NCI-H1694 treated with DMSO at 0.1 percent for 48 hours (cell line): ENCODE measurements at places on chromosomes 6 and 20.

GRCh38 chr20:24608926-24609667 lies 139.7 kb downstream of the SYNDIG1 start:
- no peak for DNase-seq

- no peak for DNase-seq
Measured at GRCh38 chr6:69424581-69424980, 372.2 kb downstream of the LMBRD1 start.

DNA sequence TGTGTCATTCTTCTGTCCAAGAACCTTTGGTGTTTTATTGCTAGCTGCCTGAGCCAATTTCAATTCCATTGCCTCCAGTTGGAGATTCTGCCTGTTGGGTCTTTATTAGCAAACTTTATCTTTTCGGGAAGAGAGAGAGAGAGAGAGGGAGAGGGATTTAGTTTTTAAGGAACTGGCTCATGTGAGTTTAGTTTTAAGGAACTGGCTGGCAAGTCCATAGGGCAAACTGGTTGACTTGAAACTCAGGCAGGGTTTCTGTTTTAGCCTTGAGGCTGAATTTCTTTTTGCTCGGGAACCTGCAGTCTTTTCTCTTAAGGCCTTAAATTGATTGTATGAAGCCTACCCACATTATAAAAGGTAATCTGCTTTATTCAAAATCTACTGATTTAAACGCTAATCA lies 23.0 kb downstream of the BCKDHB start:
- DNase-seq, result no peak

- DNase-seq, result no peak
Measured at GRCh38 chr6:31042806-31043205, 32.5 kb downstream of the MUC22 start.

GRCh38 chr6:20334334-20334733 lies 67.3 kb upstream of the E2F3 start:
- DNase-seq, result no peak

- DNase-seq, result no peak
Measured at GRCh38 chr6:132763269-132763668, 5.6 kb upstream of the VNN2 start.

- peak; percentile 74 for DNase-seq
Measured at GRCh38 chr6:40426346-40427066, 160.7 kb downstream of the LRFN2 start.

- no peak for DNase-seq
Measured at GRCh38 chr6:71391126-71391525, 102.5 kb downstream of the OGFRL1 start.

DNA sequence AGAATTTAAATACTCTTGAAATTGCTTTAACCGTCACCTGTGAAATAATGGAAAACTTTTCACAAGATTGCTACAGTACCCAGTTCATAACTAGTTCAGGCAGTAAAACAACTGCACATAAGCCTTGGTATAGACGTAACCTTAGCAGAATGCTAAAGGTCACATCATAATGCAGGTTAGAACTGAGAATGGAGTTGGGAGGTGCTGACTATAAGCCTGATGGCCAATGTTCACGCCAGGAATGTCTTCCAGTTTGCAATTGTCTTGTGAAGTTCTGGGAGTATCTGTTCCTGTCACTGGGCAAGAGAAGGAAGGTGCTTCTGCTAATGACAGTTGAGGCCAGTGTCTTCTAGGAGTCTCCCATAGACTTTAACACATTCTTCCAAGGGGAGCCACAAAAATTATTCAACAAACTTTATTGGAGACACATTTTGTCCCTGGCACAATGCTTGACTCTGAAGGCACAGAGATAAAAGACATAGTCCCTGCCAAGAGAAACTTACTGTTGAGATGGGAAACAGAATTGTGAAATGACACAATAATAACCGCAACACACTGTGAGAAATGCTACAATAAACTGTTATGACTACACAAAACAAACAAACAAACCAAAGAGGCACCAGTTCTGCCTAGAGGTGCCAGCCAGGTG lies 24.6 kb upstream of the CEP162 start:
- no peak for DNase-seq

DNA sequence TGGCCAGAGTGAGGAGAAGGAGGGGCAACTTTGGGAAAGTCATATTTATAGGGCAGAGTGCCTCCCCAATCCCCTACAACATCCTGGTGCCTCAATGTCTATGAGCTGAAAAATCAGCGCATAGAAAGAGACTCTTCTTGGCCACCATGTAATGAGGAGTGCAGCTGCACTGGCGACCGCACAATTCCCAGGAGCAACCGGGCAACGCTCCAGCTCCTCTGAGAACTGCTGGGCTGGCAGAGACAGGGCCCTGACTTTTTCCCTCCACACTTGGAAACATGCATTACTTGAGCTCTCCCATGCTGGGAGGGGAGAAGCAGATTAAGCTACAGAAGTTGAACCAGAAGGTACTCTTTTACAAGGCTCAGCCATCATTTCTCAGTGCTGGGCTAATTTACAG lies 31.4 kb upstream of the MARCKS start:
- peak; percentile 57 for DNase-seq

- no peak for DNase-seq
Measured at GRCh38 chr6:106751501-106752252, 122.3 kb downstream of the QRSL1 start.

DNA sequence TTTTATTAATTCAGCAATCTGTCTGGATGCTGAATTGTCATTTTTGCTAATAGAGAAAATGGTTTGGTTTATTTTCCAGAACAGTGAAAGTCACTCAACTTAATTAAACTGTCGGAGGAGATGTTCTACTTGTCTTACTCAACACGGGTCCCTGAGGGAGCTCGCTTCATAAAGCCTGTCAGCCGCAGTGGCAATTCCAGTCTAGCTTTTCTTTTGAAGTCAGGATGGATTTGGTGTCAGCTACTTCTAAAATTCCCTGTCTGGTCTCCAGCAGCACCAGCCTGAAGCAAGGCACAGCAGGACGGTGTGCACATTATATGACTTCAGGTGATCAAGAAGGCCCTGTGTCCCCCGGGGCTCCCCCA lies 261.5 kb downstream of the SLC24A3 start:
- no peak for DNase-seq

- DNase-seq, result no peak
Measured at GRCh38 chr6:43710576-43710975, 23.0 kb upstream of the MRPS18A start.

DNA sequence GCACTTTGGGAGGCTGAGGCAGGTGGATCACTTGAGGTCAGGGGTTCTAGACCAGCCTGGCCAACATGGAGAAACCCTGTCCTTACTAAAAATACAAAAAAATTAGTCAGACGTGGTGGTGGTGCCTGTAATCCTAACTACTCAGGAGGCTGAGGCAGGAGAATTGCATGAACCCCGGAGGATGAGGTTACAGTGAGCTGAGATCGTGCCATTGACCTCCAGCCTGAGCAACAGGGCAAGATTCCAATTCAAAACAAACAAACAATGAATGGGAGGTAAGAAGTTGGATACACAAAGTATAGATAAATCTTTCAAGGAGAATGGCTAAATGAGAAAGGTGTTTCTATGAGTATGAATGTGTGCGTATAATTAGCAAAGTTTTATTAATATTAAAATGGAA lies 75.3 kb downstream of the REV3L start:
- no peak for DNase-seq

DNA sequence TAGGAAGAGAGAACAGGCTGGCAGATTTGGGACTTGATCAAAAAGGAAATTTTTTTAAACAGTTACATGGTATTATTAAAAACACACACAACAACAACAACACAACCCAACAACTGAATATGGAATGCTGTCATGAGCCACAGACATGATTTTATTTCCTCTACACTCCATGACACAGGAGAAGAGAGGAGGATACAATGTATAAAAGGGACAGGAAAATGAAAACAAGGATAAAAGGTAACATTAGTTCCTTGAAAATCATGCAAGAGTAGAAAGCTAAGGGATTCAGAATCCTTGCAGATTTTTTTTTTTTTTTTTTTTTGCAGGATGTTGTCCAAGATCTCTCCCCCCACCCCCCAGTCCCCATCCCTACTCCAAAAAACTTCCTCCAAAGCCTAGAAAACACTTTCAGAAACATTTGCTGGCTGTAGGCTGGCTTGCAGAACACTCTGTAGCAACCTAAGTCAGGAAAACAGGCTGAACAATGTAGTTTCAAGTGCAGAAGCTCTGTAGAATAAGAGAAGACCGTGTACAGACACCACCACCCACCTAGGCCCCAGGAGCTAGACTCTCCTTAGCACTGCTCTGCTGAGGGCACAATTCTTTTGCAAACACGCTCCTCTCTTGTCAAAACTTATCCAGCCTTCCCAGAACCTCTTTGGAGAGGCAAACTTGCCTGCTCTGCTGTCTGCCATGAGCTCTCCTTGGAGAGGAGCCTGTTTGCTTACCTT lies 845 bp downstream of the ZMYND8 start:
- peak; percentile 15 for DNase-seq

DNA sequence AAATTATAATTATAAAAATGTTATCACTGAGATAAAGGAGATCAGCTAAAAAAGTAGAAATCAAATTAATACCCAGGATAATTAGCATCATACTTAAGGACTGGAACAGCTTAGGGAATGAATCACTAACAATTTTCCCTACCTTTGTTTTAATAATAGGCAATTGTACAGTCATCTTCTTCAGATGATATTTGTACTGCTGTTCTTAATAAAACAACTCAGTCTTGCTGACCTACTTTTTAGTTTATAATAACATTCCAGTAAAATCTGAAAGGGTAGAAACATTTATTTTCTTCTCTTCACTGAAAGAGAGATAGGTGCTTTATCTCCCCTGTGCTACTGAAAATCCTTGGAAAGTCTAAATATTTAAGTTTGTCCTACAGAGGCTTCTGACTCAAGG lies 271.2 kb upstream of the THEMIS start:
- DNase-seq, result no peak

- no peak for DNase-seq
Measured at GRCh38 chr6:169886631-169887227, 135.3 kb downstream of the ERMARD start.
